ENCODE measurements at places on chromosomes 7 and 10.

DNA sequence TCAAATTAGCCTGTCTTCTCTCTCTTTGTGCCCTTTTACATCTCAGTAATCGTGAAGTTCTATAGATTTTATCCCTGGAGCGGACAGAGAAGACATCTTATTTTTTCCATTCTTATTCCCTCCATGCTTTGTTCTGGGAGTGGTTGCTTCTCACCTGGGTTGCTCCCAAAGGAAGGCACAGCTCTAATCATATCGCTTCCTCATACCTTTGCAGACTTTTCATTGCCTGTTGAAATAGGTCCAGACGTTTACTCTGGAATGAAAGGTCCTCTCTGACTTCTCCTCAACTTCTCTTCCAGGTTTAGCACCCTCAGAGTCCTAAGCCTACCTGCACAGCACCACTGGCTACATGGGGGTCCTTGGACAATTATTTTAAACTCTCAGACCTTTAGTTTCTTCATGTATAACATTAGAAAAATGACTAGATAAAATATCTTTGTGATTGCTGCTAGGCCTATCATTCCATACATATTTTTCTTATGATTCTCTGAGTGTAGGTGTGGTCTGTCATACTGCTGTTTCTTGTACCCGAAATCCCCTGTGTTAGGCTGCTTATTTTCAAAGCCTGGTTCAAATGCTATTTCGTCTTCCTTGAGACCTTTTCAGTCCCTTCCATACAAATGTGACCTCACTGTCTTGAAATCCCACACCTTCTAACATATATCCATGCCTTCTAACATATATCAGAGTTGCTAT lies 418.1 kb downstream of the GFRA1 start:
- no peak for DNase-seq

- DNase-seq: no peak
Measured at GRCh38 chr10:51121861-51122260, 47.6 kb downstream of the PRKG1 start.

- no peak for DNase-seq
Measured at GRCh38 chr7:109076396-109076972, 506.8 kb downstream of the DNAJB9 start.

DNA sequence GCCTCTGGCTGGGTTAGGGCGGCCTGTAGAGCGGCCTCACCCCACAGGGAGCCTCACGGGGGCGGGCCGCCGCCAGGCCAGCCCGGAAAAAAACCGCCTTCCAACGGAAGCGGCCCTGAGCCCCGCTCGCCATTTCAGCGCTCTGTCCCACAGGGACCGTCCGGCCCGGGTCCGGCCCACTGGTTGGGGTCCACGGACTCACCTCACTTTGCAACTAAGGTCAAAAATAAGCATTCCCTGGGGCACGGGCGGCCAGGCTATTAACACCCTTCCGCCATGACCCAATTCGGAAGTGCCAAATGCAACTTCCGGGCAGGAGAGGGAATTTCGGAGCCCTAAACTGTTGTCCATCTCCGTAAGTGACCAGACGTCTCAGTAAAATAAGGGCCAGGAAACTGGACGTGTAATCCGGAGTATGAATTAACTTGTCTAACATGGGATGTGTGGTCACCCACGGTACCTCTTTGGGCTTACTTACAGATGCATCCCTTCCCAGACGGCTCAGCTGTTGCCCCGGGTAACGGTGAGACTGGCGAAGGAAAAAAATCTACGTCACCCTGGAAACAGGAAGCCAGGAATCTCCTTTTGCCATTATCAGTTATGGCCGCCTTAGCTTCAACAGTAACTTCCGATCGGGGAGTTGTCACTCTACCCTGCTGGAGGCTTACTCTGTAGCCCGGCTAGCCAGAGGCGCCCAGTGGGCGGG lies at the start of gene BBIP1:
Gene BBIP1, minus strand, starts transcription at position 538 of the 706 bp plus-strand sequence. CDS start 1,023 bp downstream, outside the sequence.
- peak; percentile 100 for DNase-seq

GRCh38 chr10:4033341-4033896 lies 248.4 kb upstream of the KLF6 start:
- no peak for DNase-seq

GRCh38 chr7:64558323-64558705 lies 4.6 kb downstream of the ZNF680 start:
- no peak for DNase-seq

- DNase-seq: no peak
Measured at GRCh38 chr10:35206274-35206673, 79.6 kb downstream of the CREM start.

DNA sequence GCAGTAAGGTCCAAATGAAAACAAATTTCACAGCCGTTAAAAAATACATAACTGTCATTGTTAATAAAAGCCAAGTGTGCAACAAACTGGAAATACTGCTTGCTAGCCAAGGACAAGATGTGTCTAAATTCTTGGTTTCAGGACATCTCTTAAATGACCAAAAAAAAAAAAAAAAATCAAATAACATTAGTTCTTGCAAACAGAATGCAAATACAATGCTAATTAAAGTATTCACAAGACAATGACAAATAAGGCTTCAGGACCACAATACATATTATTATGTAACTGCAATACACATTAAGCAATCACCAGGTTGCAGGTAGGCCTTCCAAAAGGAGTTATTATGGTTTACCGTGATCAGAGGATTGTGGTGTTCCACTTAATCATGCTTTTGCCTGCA lies 3.6 kb downstream of the ARHGAP21 start:
- no peak for DNase-seq

Measured in fibroblast of mammary gland (primary cell).